ENCODE measurements at places on chromosomes 11 and 22.

DNA sequence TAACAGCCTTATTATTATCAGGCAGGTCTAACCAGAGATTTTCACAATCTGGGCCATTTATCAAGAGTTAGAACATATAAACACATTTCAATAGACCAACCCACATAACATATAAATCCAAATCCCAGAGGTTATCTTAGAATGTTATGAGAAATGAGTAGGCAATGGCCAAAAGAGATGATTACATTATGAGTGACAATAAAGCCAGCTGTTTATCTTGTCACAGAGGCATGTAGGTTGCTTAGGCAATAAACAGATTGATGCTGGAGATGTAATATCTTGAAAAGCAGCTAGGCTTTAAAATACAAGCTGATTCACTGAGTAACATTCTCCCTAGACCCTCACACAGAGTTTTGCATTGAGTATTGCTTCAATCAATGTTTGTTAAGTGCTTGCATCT lies 148.5 kb upstream of the SESN3 start:
- no peak for DNase-seq

DNA sequence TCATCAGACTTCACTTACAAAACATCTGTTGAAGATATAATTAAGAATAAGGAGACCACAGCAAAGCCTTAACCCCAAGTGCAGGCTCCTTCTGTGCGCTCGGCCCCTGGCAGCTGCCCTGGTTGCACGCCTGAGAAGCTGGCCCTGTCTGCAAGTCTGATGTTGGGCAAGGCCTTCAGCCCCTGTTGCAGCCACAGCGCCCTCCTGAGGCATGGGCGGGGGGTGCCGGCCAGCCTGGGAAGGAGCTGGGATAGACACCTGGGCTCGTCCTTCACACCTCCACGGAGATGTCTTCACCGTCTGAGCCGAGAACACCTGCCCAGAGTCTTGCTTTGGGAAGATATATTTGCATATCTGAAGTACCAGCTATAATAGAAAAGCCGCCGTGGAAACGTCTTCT lies 104.1 kb downstream of the MPPED1 start:
- no peak for DNase-seq

- DNase-seq, result no peak
Observed at GRCh38 chr11:35058669-35059434, 80.1 kb upstream of the CD44 start.

DNA sequence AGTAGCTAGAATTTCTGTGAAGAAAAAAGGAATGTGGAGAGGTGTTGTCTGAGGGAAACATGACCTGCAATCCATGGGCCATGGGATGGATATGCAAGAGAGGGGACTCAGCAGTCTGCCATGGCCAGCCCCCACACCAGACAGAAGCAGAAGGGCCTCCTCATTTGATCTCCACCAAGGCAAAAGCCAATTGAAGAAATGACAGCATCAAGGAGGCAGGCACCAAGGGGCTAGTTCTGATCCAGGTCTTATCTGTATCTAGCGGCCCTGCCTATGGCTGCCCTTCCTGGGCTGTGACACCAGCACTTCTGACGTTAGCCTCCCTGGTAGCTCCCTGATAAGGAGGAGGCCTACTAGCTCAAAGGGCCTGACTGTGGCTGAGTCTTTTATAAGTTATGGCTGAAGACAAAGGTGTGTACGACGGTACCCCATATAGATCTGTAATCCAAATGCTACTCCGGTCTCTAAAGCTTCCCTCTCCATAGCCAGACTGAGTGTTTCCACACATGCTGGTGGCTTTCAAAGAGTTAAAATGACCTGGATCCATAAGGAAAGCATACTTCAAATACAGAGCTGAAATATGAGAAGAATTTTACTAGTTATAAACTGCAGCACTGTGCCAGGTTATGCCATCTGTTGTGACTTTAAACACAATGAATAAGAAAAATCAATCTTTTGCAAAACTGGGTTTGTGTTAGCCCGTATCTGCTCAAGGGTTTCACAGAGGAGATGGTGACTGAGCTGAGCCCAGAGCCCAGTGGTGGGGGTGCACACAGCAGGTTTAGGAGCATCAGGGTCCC lies 34.4 kb downstream of the HIRA start:
- DNase-seq, result no peak

DNA sequence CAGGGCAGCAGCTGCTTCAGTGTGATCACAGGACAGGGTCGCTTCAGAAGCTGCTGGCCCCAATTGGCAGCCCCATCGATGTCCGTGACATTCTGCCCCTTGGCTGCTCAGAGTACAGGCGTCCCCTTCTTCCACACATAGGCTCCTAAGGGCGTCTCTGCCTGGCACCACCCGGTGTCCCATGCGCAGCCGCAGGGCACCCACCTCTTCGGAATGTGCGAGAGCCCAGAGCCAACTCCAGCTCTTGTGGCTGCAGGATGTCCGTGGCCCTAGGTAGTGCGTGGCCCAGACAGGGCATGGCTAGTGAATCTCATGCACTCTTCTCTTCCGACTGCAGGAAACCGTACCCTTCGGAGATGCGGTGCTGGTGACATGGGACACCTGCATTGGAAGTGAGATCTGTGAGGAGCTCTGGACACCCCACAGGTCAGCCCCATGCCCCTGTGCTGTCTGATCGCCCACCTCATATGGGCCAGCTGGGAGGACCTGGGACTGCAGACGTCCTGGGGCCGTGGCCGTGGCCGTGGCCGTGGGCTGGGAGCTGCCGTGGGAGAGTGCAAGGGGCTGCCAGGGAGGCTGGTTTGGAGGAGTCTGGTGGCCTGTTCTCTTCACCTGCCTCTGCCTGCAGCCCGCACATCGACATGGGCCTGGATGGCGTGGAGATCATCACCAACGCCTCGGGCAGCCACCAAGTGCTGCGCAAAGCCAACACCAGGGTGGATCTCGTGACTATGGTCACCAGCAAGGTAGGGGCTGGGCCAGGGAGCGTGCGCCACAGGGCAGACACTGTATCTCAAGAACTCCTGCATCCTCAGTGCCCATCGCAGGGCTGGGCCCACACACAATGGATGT lies 20.2 kb downstream of the NADSYN1 start:
- no peak for DNase-seq

GRCh38 chr11:35682230-35683173 lies 19.9 kb downstream of the TRIM44 start:
- DNase-seq, result no peak

DNA sequence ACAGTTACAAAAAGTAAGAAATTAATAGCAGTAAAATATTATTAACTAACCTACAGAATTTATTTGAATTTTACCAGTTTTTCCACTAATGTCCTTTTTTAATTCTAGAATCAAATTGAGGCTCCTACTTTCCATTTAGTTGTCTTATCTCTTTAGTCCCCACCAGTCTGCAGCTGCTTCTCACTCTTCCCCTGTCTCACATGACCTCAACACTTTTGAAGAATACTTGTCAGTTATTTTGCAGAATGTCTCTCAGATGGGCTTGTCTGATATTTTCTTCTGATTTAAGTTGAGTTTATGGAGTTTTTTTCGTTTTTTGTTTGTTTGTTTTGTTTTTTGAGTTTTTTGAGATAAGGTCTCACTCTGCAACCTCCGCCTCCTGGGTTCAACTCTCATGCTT lies 74.3 kb upstream of the ADORA2A start:
- no peak for DNase-seq

GRCh38 chr11:119320776-119321524 lies 4.0 kb upstream of the MCAM start:
- peak; percentile 39 for DNase-seq

DNA sequence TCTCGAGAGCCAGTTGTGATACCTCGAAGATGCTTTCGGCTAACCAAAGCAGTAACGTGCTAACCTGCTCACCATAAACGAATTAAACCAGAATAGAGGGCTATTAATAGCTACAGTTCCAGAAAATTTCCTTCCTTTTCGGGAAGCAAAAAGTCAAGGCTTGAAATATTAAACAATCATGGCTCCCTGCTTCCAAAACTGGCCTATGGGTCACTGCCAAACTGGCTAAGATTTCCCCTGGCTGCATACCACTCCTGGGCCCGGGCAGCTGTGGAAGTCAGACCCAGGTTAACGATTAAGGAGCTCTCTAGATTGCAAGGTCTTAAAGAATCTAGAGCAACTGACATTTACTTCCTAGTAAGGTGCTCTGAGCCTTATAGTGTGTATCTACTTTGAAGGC lies 1.7 kb downstream of the AMOTL1 start:
- no peak for DNase-seq

GRCh38 chr11:104992781-104993180 lies 24.4 kb upstream of the CASP4 start:
- no peak for DNase-seq

GRCh38 chr11:496834-497564 lies 10.0 kb downstream of the RNH1 start:
- DNase-seq, result no peak

DNA sequence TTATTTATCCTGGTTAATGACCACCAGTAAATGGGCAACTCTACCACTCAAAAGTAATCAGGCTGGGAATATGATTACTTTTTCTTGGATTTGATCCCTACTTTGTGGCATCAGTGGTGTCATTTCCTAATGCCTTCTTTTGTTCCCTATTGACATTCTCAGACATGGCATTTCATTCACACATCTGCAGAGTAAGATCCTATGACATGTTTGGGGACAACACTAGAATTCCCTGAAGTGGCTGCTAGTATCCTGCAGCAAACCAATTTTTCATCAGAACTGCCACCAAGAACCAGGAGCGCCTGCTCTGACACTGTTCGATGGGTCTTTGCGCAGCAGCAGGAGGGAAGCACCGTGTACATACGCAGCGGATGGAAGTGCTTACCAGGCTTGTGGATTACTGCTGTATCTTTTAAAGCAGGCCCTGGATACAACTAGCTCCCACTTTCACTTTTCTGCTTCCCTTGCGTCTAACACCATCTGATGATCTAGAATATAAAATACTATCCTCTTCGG lies 97.7 kb downstream of the LARGE2 start:
- no peak for DNase-seq

GRCh38 chr11:831118-831864 lies 1.5 kb upstream of the CD151 start:
- no peak for DNase-seq

- no peak for DNase-seq
Observed at GRCh38 chr11:22742157-22742613, 75.8 kb downstream of the GAS2 start.

DNA sequence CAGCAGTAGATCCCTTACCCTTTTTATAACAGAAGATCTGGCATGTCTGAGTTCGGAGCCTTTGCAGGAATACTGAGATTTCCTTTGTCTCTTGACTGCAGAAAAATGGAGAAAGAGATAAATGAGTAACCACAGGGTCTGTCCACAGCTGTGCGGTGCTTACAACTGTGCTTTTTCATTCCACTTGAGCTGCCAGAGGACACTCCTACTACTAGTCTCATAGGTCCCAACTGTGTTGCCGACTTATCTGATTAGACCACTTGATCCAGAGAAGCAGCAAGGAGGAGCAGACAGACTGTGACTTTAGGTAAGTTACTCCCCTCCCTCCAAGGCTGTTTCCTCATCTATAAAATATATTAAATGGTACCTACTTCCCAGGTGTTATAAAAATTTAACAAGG lies 17.5 kb downstream of the FAM227A start:
- DNase-seq, result no peak

DNA sequence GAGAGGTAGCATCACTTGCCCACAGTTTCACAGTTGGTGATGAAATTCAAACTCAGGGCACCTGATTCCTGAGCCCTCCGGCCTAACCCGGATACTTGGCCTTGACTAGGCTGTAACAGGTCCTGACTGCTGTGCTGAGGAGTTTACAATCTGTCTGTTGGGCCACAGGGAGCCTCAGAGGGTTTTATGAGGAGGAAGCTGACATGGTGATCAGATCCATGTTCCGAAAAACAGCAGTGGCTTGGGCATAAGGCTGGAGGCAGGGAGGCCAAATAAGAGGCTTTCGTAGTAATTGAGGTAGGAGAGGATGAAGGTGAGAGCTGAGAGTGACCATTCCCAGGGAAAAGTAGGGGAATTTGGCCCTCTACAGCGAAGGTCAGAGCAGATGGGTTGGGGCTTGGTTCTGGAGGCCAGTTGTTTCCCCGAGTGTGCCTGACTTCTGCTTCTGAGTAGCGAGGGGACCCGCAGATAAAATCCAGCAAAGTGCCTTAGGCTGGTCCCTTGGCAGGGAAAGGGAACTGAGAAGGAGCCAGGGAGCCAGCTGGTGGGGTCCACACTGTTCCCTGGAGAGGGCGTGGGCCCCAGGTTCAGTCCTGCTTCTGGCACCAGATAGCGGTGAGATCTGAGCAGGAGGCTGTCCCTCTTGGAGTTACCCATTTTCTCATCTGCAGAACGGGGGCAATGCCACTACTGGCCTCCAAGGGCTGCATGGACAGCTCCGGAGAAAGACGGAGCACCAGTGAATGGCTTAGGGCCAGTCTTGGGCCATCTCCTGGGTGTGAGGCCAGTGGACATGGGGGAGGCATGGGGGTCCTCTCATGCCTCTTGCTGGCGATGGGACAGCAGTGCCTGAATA lies 6.5 kb downstream of the PRDM11 start:
- no peak for DNase-seq

DNA sequence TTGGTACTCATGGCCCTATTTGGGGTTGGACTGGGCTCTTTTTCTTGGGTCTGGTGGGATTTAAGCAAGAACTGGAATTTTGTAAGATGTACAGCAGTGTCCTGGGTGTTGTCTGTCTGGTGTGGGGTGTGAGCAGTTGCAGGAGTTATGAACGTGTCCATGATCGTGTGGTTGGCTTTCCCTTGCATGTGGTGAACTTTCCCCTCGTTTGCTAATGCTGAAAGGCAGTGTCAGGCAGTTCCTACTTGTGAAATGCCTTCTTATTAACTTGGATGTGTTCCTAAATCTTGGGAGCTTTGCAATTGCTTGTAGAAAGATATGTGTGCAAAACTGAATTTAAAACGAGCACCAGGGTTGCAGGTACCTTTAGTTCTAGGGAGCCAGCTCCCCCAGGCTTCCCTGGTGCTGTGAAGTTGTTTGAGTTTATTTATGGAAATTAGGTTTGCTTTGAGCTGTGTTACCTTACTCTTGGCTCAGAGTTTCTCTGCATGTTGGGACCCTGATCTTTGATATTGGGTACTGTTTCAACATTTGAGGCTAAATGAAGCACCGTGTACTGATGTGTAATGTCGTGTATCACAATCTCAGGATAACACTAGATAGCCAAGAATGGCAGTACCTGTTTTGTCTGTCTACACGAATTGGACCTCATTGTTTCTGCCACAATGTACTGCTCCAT lies 35.8 kb upstream of the HSD17B12 start:
- DNase-seq, result peak; percentile 3

DNA sequence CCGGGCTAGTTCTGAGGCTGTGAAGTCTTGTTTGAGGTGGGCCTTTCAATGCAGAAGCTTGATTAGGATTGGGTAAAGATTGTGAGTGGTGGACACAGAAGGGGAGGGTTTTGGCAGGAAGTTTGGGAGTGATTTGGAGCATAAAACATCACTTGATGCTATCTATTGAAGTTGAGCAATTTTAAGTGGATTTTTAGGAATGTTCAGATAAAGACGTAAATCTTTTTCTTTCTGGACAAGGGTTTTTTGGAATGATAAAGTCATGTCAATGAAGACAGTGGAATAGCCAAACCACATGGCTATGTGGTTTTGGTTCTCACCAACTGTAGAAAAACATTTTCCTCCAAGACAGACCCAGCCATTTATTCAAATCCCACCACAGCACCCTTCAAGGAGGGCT lies 111.2 kb upstream of the SNX19 start:
- DNase-seq, result no peak

All from T-helper 2 cell (primary cell).